ENCODE measurements at places on chromosomes 1 and 21.

- DNase-seq: peak; percentile 51
Measured at GRCh38 chr1:29688471-29689365, 452.4 kb downstream of the PTPRU start.

- no peak for DNase-seq
Measured at GRCh38 chr1:59482986-59483385, 186.1 kb downstream of the FGGY start.

DNA sequence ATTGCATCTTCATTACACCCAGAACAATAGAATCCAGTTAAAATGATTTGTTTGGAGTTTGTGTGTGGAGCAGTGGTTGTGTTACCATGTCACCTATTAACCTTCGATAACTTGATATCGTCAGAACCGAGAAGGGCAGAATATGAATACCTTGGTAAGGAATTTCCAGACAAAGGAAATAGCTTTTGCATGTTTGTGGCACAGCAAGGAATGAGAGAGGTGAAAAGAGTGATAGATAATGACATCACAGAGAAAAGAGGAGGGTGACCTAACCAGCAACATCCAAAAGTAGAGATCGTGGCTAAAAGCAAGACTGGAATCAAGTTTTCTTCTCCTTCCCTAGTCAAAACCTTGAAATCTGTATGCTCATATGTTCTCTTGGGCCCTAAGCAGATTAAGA lies 244.6 kb upstream of the NEGR1 start:
- no peak for DNase-seq

GRCh38 chr1:174818014-174818616 lies 181.6 kb upstream of the CACYBP start:
- DNase-seq: no peak

DNA sequence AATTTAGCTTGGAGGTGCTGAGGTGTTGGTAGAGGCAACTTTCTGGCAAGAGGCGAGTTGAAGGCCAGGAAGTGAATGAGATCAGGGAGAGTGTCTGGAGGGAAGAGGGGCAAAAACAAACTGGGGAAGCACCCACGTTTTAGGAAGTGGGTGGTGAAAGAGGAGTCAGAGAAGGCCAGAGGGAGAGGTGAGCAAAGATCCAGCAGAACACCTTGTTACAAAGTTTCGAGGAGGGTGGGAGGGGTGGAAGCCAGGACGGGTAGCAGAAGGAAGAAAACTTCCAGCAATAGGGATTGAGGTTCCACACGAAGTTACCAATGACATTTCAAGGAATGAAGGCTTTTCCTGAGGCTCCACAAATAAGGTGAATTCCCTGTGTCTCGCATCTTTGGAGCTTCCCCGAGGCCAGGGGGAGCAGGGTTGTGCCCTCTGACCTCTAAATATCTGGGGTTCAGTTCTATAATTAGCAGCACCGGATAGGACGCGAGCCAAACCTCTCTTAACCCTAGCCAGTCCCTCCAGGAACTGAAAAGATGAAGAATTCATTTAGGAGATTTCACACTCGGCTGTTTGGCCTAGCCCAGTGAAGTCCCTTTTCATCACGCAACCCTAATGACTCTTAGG lies 578 bp upstream of the SESN2 start:
- DNase-seq: no peak

DNA sequence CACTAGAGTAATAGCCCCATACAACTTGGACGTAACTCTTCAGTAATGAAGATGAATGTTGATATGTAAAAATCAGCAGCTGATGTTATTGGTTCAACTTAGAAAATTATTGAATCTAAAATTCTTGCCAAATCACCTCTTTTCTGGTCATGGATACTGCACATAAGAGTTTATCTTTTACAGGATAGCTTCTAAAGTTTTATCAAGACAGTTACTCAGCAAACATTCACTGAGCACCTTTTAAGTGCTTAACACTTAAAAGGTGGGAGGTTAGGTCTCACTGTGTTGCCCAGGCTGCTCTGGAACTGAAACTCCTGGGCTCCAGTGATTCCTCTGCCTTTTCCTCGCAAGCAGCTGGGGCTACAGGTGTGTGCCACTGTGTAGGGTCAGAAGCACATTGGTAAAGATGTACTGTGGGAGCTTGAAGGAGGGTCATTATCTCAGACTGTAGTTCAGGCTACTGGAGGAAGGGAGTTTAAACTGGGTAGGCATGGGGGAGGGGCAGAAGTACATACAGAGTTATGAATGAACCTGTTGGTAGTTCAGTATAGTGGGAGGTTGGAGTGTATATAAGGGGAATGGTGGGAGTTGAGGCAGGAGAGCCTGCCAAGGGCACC lies 2.0 kb downstream of the MPZL1 start:
- no peak for DNase-seq

- no peak for DNase-seq
Measured at GRCh38 chr1:161307230-161307768, 2.5 kb downstream of the MPZ start.

GRCh38 chr1:117895482-117896114 lies 33.8 kb downstream of the GDAP2 start:
- peak; percentile 17 for DNase-seq

GRCh38 chr1:231422798-231423309 lies 767 bp upstream of the EGLN1 start:
- DNase-seq: no peak

DNA sequence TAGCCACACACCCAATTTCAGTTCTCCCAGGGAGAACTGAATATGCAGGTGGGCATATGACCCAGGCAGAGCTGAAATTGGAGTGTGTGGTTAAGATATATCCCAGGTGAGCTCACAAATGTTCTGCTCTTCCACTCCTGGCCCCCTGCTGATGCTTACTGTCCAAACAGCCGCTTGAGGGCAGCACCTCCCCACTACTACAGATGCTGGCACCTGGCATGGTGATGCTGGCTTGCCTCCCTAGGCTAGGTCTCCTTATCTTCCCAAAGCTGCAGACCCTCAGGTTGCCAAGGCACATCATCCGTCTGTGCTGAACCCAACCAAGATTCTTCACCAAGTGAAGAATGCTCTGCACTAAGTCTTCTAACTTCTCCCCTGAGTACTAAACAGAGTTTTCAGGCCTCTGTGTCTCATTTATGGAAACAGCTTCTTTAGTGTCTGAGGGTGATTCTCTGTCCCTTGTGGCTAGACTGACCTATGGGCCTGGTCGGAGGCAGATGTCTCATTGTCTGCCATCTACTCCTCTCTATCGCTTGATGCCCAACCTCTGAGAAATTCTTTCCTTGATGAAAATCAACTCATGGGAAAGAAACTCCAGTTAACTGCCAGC lies 27.2 kb downstream of the XCL1 start:
- peak; percentile 41 for DNase-seq

DNA sequence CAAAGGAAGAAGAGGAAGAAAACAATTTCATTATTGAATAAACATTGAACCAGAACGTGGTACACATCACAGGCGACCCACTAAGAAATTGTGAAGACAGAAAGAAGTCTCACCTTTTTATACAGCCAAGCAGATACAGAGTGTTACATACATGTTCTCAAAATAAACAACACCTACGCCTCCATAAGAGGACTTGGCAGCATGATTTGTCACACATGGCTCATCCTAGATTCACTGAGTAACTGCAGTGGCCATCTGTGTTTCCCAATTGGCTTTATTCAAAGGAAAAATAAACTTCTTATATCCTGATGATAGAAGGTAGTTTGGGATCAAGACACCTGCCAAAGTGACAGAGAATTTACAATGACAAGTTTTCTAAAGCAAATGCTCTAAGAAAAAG lies 7.6 kb upstream of the KRTAP19-8 start:
- DNase-seq: no peak

DNA sequence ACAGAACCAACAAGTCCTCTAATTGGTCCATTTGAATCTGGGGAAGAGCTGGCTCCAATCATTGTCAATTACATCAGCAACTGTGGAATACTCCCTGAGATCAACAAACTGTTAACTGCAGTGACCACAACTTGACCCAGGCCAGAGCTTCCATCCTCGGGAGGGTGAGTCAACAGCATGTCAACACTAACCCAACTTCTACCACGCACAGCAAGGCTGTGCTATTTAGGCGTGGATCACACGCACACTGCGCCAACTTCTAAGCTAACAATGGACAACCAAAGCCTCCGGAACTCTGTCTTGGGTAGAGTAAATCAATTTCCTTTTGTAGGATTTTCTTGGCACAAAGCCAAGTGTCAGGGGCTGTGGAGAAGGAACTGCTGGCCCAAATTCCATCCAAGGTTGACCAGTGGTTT lies 30.4 kb downstream of the APP start:
- no peak for DNase-seq

DNA sequence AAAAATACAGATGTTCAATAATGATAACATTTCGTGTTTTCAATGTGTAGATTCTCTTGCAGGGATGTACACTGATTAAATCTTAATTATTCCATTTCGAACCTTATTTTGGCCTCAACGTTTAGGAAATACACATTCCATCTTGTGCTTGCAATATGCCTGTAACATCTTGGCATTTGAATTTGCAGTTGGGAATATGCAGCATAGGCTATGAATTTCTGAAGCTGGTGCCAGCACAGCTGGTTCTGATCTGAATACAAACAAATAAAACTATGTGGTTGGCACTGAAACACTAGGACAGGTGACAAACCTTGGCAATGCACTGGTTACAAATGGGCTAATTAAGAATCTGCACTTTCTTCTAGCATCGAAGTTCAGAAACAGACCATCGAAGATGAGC lies 108.4 kb downstream of the ERG start:
- no peak for DNase-seq

GRCh38 chr1:153434746-153435455 lies 18.6 kb downstream of the S100A7A start:
- no peak for DNase-seq

GRCh38 chr1:110485725-110486124 lies 33.2 kb downstream of the KCNA10 start:
- no peak for DNase-seq

- no peak for DNase-seq
Measured at GRCh38 chr1:106465666-106466065, 590.8 kb upstream of the PRMT6 start.

DNA sequence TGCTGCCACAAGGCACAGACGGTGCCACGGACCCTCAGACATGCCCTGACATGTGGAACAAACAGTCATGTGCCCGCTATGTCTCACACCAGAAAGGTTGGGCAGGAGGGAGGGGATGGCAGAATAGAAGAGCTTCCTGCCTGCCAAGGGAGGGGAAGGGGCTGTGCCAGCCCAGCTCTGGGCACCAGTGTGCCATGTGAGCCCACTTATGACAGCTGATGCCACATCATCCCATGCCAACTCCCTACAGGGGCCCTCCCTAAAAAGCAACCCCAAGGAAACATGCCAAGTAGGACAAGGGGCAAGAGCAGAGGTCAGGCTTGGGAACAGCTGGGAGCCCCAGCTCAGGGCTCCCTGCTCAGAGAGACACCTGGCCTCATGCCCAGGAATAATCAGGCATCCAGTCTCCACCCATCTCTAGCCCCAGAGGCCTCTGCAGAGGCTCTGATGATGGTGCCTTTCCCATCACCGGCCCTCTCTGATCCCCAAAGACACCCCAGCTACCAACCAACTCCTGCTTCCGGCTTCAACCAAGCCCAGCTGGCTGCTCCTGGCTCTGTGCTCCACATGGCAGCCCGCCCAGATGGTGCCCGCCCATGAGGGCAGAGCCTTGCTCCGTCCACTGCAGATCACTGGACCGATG lies 10.3 kb downstream of the ADGRB2 start:
- no peak for DNase-seq

DNA sequence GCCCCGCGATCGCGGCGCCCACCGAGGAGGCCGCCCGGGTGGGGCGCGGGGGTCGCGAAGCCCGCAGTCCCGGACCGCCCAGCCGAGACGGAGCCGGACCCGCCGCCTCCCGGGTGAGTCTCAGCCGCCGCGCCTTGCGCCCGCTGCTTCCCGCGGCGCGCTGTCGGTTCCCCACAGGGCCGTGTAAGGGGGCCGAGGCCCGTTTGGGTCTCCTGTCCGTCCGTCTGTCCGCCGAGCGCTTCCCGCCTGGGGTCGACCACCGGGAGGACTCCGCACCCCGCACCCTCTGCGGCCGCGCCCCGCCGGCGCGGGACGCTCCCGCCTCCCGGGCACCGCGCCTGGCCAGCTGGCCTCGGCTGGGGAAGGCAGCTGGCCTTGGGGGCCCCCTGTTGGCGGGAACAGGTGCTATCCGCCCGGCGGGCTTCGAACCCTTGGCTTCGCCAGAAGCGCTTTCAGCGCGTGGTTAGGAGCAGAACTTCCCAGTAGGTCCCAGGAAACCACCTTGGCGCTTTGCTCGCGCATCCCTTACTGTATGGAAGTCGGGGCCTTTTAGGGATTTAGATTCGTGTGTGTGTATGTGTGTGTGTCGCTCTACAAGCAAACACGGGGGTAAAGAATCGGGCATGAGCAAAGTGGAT lies 414 bp downstream of the TMEM51 start:
- DNase-seq: peak; percentile 65

- DNase-seq: no peak
Measured at GRCh38 chr21:41112740-41113692, 54.9 kb upstream of the BACE2 start.

DNA sequence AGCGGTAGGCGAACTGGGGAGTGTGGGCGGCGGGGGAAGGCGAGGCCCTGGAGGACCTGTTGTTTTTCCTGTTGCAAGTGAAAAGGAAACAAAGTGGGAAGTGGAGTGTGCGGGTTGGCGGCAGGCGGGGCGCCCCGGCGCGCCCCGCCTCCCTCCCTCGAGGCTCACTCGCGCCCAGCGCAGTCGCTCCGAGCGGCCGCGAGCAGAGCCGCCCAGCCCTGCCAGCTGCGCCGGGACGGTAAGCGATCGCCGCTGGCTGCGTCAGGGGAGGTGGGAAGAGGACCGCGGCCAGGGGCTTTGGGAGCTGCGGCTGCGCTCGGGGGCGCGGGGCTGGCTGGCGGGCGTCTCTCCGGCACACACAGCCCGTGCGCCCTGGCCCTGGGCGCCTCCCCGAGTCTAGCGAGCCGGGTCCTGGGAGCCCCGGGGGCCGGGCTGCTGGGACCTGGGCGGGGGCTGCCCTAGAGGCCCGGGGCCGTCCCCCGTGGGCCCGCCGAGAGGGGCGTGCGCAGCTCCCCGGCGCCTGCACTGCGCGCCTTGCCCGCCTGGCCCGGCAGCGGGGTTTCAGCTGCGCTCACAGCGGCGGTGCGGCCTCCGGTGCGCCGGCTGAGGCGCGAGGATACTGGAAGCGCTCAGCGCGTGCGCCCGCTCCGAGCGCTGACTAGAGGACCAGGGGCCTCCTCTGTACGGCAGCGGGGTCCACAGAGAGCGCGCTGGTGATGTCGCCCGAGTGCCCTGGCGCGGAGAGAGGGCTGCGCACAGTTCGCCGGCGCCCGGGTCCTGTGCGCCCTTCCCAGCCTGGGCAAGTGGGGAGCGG lies at the start of gene PIK3CD:
Gene PIK3CD, plus strand, starts transcription at position 167 of the 814 bp plus-strand sequence. CDS start 58,725 bp downstream, outside the sequence.
- DNase-seq: no peak
